CD4-positive, alpha-beta T cell (primary cell): ENCODE measurements at places on chromosomes 11 and 22.
A peak's percentile ranks its signal among the peaks of the same experiment; 100 is the strongest.

DNA sequence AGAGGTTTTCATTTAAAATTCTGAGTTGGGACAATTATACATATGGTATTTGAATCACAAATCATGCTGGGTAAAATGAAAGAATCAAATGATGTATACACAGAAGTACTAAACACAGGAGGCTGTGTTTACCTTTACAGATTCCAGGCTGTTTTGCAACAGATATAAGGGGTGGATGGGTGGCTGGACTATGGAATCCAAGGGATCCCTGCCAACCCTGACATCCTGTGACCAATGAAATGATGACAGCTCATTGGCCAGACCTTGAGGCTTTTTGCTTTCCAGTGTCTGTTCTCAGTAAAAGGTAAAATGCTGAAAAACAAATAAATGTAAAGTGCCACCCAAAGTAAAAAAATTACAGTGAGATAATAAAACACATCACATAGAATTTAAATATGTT is 3.3 kb upstream of the DDI1 start:
- no peaks in the 10 kb centered on the region for H3K36me3 ChIP-seq
- no peaks in the 10 kb centered on the region for H3K4me1 ChIP-seq
- no peak for DNase-seq
- H3K4me3 ChIP-seq, result no peak overlapping the region
- H3K27me3 ChIP-seq, result no peaks in the 10 kb centered on the region

- no peak overlapping the region for H3K4me3 ChIP-seq
- no peak for DNase-seq
- no peaks in the 10 kb centered on the region for H3K27me3 ChIP-seq
- H3K4me1 ChIP-seq, result no peaks in the 10 kb centered on the region
Observed at GRCh38 chr11:109133159-109133558, 288.8 kb upstream of the C11orf87 start.

DNA sequence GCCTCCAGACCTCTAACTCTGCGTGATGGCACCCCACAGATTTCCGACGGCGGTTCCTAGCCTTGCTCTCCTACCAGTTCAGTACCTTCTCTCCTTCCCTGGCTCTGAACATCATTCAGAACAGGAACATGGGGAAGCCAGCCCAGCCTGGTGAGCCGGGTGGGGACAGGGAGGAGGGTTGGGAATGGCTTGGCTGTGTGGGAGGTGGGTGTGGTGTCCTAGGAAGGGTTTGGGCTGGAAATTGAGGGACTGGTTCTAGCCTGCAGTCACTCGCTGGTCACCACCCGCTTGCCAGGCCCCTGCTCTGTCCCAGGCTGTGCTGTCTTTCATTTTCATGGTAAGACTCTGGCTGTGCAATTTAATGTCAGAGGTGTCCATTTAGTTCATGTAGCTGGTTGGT is 33.9 kb downstream of the NAT10 start:
- DNase-seq, result no peak
- no peak overlapping the region for H3K27ac ChIP-seq
- no peak overlapping the region for H3K4me3 ChIP-seq
- H3K27me3 ChIP-seq, result no peaks in the 10 kb centered on the region
- H3K4me1 ChIP-seq, result no peaks in the 10 kb centered on the region

DNA sequence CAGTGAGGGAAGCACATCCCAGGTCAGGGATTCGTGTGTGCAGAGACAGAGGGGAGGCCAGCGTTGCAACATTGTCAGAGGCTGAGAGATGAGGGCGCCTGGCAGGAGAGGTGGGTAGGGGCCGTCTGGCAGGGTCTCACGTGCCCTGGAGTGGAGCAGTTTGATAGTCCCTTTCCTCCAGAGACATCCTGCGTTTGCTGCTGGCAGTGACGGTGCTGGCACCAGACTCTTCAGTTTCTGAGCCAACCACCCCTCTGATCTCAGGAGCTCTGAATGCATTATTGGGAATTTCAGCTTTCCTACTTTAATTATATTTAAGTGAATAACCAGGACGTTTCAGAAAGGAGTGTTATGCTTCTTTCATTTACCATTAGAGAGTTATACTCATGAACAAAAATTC is 136.5 kb downstream of the WNT7B start:
- H3K36me3 ChIP-seq, result peaks cover 48% of the 10 kb centered on the region
- no peaks in the 10 kb centered on the region for H3K4me1 ChIP-seq
- H3K27me3 ChIP-seq, result no peaks in the 10 kb centered on the region
- no peak for DNase-seq
- H3K27ac ChIP-seq, result no peak overlapping the region

- no peak for DNase-seq
- no peaks in the 10 kb centered on the region for H3K36me3 ChIP-seq
- H3K27ac ChIP-seq, result no peak overlapping the region
- H3K27me3 ChIP-seq, result no peaks in the 10 kb centered on the region
- no peak overlapping the region for H3K4me3 ChIP-seq
- H3K4me1 ChIP-seq, result no peaks in the 10 kb centered on the region
Observed at GRCh38 chr11:61194981-61195695, 8.2 kb upstream of the PGA3 start.

- peak within 1 kb of the TSS; percentile 25 for H3K4me3 ChIP-seq
- no peaks in the 10 kb centered on the region for H3K36me3 ChIP-seq
- H3K27me3 ChIP-seq, result peaks cover 42% of the 10 kb centered on the region
- H3K4me1 ChIP-seq, result peaks cover 24% of the 10 kb centered on the region
Observed at GRCh38 chr22:45009606-45010531, at the start of gene PHF21B. Gene PHF21B (minus strand): TSS chr22:45010005. CDS start chr22:45009549, 456 bp downstream.

- DNase-seq, result no peak
- H3K4me3 ChIP-seq, result no peak overlapping the region
- no peak overlapping the region for H3K27ac ChIP-seq
- peaks cover 2% of the 10 kb centered on the region for H3K27me3 ChIP-seq
Observed at GRCh38 chr11:134615041-134615615, 203.1 kb upstream of the B3GAT1 start.

GRCh38 chr11:113372309-113372708 is 15.3 kb upstream of the ANKK1 start:
- H3K4me3 ChIP-seq, result no peak overlapping the region
- DNase-seq, result no peak
- H3K27me3 ChIP-seq, result no peaks in the 10 kb centered on the region
- no peak overlapping the region for H3K27ac ChIP-seq
- H3K4me1 ChIP-seq, result no peaks in the 10 kb centered on the region
- H3K36me3 ChIP-seq, result peaks cover 22% of the 10 kb centered on the region

DNA sequence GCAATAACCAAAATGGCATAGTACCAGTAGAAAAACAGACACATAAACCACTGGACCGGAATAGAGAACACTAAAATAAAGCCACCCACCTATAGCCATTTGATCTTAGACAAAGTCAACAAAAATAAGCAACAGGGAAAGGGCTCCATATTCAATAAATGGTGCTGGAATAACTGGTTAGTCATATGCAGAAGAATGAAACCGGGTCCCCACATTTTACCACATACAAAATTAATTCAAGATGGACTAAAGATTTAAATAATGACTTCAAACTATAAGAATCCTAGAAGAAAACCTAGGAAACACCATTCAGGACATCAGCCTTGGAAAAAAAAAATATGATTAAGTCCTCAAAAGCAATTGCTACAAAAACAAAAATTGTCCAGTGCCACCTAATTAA is 30.1 kb upstream of the NOX4 start:
- H3K27me3 ChIP-seq, result no peaks in the 10 kb centered on the region
- no peak overlapping the region for H3K27ac ChIP-seq
- DNase-seq, result no peak
- H3K4me1 ChIP-seq, result no peaks in the 10 kb centered on the region

- DNase-seq, result no peak
- no peaks in the 10 kb centered on the region for H3K27me3 ChIP-seq
- H3K27ac ChIP-seq, result no peak overlapping the region
- no peaks in the 10 kb centered on the region for H3K36me3 ChIP-seq
- H3K4me1 ChIP-seq, result no peaks in the 10 kb centered on the region
Observed at GRCh38 chr11:87967459-87967858, 207.8 kb downstream of the RAB38 start.
